ENCODE measurements at places on chromosomes 12 and 14. TPM values are rescaled to one million over a fixed set of nuclear protein-coding genes. Genes with fewer than 3 reads are reported as not detected.

DNA sequence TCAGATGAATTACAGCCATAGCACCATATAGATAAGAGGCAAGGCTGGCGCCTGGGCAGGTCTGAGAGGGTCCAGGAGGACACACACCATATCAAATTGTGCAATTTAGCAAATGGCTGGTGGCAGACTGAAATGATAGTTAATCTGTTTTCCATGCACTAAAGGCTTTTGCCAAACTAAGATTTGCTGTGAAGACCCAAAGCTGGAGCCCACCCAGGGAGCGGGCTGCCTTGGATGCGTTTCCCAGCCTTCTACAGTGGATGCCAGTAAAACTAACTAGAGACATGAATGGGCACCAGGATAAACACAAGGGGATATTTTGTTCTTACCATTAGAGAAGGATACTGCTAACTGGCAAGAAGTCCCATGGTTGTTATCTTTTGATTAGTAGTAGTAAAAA, 475.1 kb downstream of the DPF3 start:
- DNase-seq: no peak
- H3K4me1 ChIP-seq: no peaks in the 10 kb centered on the region
- H3K27me3 ChIP-seq: no peaks in the 10 kb centered on the region

GRCh38 chr12:102374190-102374589, 106.2 kb downstream of the IGF1 start:
- no peaks in the 10 kb centered on the region for H3K27me3 ChIP-seq
- no peak overlapping the region for H3K4me3 ChIP-seq
- DNase-seq: no peak
- no peaks in the 10 kb centered on the region for H3K36me3 ChIP-seq

DNA sequence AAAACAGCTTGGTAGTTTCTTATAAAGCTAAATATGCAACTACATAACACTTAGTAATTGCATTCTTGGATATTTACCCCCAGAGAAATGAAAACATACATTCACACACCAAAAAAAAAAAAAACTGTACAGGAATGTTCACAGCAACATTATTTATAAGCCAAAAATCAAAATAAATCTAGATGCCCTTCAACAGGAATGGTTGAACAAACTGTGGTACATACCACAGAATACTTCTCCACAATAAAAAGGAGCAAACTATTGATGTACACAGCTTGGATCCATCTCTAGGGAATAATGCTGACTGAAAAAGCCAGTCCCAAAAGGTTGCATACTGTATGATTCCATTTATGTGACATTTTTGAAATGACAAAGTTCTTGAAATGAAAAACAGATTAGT, 62.1 kb upstream of the SLC38A4 start:
- H3K36me3 ChIP-seq: no peaks in the 10 kb centered on the region
- no peak overlapping the region for H3K4me3 ChIP-seq
- no peaks in the 10 kb centered on the region for H3K4me1 ChIP-seq
- H3K27me3 ChIP-seq: no peaks in the 10 kb centered on the region
- no peak for DNase-seq

DNA sequence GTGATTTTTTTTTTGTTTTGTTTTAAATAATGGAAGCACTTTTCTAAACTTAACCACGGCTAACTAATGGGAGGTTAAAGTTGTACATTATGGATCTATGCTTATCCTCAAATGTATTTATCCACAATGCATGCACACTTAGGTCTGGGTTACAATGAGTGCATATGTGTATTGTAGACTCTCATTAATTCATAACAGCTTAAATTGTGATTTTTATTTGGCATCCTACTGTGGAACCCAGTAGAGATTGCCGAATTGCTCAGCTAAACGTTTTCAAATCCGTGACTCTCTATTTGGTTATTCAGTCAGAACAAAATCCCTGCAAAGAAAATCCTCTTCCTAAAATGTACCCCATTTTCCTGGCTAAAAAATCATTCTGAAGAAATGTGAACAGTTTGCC, 244.0 kb downstream of the SLC25A21 start:
- no peaks in the 10 kb centered on the region for H3K36me3 ChIP-seq
- H3K27me3 ChIP-seq: no peaks in the 10 kb centered on the region
- no peak overlapping the region for H3K4me3 ChIP-seq
- H3K27ac ChIP-seq: no peak overlapping the region
- no peaks in the 10 kb centered on the region for H3K4me1 ChIP-seq

DNA sequence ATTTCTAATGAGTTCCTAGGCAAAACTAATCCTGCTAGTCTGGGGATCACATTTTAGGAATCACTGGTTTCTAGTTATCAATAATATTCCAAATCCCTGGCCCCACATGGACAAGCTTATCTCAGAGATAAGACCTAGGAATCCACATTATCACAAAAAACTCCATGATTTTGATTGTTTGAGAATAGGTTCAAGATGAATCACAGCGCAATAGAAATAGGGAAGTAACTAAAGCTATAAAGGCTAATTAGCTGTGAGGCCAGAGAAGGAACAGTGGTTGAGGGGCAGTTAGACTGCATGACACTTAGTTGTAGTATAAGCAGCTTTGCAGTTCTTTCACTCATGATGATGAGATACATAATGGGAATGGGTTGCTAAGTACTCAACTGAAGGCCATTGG, 13.1 kb upstream of the ATP5F1B start:
- H3K27ac ChIP-seq: no peak overlapping the region
- H3K4me3 ChIP-seq: no peak overlapping the region
- DNase-seq: no peak
- H3K27me3 ChIP-seq: no peaks in the 10 kb centered on the region

- peaks cover 37% of the 10 kb centered on the region for H3K4me1 ChIP-seq
- no peak for DNase-seq
- no peaks in the 10 kb centered on the region for H3K36me3 ChIP-seq
- H3K4me3 ChIP-seq: peak overlapping the region; percentile 19
- H3K27ac ChIP-seq: no peak overlapping the region
Measured at GRCh38 chr12:92185052-92185451, 39.4 kb upstream of the BTG1 start.

DNA sequence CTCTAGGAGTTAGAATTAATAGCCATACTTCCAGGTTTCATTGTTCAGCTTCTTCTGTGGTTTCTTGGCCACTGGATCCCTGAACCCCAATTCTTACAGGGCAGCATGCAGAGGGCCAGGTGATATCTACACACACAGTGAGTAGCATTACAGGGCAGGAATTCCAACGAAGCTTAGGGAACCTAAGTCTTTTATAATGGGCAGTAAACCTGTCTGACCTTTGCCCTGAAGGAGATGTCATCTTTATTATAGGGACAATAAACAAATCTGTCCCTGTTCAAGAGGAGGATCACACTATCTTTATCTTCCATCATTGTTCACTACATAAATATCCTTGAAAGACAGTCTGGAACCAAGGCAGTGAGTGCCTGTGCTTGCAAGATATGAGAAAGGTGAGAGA, 11.7 kb upstream of the EML5 start:
- no peaks in the 10 kb centered on the region for H3K27me3 ChIP-seq
- H3K4me1 ChIP-seq: no peaks in the 10 kb centered on the region
- H3K36me3 ChIP-seq: no peaks in the 10 kb centered on the region
- no peak overlapping the region for H3K4me3 ChIP-seq
- no peak overlapping the region for H3K27ac ChIP-seq

GRCh38 chr12:19764408-19764807, 325.1 kb downstream of the AEBP2 start:
- H3K27ac ChIP-seq: no peak overlapping the region

The ACOT4 gene
- 4.0 TPM for total RNA-seq

The CYP27B1 gene
- 7.4 TPM for total RNA-seq

The CCDC175 gene
- not detected for total RNA-seq
